ENCODE measurements at places on chromosomes 12 and 14. TPM values are rescaled to one million over a fixed set of nuclear protein-coding genes. Genes with fewer than 3 reads are reported as not detected.

GRCh38 chr14:90556012-90556477 lies 159.2 kb downstream of the CALM1 start:
- no peaks in the 10 kb centered on the region for H3K4me1 ChIP-seq
- DNase-seq: peak; percentile 26
- H3K27ac ChIP-seq: peak overlapping the region; percentile 75
- peak overlapping the region; percentile 15 for H3K4me3 ChIP-seq

GRCh38 chr12:76216585-76217472 lies 131.4 kb downstream of the BBS10 start:
- no peaks in the 10 kb centered on the region for H3K36me3 ChIP-seq
- H3K4me1 ChIP-seq: no peaks in the 10 kb centered on the region
- DNase-seq: no peak
- H3K4me3 ChIP-seq: no peak overlapping the region
- no peak overlapping the region for H3K27ac ChIP-seq
- H3K27me3 ChIP-seq: no peaks in the 10 kb centered on the region

DNA sequence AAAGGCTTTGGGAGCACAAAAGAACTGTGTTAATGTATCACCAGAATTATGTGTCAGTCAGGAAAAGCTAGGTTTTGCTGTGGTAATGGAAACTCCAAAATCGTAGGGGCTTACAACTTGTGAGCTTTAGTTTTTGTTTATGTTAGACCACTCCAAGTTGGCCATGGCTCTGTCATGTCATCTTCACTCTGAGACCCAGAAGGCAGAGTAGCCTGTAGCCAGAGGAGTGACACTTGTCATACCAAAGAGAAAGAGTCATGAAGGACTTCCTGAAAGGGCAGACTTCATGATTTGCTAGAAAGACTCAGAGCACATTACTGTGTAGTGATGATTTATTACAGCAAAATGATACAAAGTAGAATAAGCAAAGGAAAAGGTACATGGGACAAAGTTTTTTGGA lies 133.6 kb upstream of the SSTR1 start:
- no peak overlapping the region for H3K4me3 ChIP-seq
- H3K27ac ChIP-seq: no peak overlapping the region
- H3K4me1 ChIP-seq: no peaks in the 10 kb centered on the region
- no peak for DNase-seq

- DNase-seq: no peak
- H3K36me3 ChIP-seq: peaks cover 11% of the 10 kb centered on the region
- H3K4me1 ChIP-seq: peaks cover 3% of the 10 kb centered on the region
- no peaks in the 10 kb centered on the region for H3K27me3 ChIP-seq
- no peak overlapping the region for H3K27ac ChIP-seq
These were observed 36.3 kb downstream of the TTLL5 start for GRCh38 chr14:75697386-75697785.

- no peaks in the 10 kb centered on the region for H3K36me3 ChIP-seq
- no peak overlapping the region for H3K27ac ChIP-seq
- H3K4me1 ChIP-seq: no peaks in the 10 kb centered on the region
- no peaks in the 10 kb centered on the region for H3K27me3 ChIP-seq
- DNase-seq: no peak
These were observed 176.7 kb upstream of the SEL1L start for GRCh38 chr14:81710232-81710845.

GRCh38 chr12:110733900-110734299 lies 8.8 kb downstream of the PPP1CC start:
- peak overlapping the region; percentile 18 for H3K27ac ChIP-seq
- H3K36me3 ChIP-seq: no peaks in the 10 kb centered on the region
- no peak overlapping the region for H3K4me3 ChIP-seq

DNA sequence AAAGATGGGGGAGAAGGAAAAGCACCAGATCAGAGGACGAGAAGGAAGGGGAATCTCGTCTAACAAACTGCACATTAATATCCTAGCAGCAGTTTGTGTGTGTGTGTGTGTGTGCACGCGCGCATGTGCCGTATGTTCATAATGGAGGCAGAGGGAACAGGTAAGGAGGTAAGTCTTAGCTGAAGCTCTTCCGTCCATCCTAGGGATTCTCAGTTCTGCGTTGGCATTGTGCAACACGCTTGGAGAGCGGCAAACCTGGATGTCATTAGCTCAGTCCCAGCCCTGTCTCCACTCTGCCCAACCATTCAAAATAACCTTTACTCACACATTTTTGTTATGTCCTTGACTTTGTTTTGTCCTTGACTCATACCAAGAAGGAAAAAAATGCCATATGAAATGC lies 1.6 kb upstream of the C1R start:
- no peak overlapping the region for H3K27ac ChIP-seq
- DNase-seq: no peak
- H3K4me3 ChIP-seq: no peak overlapping the region
- no peaks in the 10 kb centered on the region for H3K27me3 ChIP-seq

DNA sequence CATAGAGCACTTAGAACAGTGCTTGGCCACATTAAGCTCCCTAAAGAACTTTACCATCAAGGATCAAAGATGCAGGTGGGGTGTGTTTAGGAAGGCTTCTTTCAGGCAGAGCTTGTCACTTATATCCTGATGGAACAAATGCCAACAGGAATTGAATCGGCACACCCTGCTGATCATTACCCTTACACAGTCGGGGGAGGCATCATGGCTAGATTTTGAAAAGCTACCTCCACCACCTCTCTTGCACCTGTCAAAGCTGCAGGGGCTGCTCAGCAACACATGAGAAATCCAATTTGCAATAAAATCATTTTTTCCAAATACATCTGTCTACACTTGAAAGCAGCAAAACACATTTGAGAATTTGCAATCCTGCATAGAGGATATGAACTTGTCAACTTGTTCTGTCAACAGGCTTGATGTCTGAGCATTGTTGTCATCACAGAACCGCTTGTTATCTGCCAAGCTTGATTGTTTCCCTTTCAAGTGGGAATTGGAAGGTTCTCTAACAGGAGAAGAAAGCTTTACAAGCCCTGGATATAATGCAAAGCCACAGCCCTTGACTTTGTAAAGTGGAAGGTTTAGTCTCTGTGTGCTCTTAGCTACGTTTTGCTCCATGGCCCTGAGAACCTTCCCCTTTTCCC lies 24.6 kb upstream of the TRIM9 start:
- H3K27ac ChIP-seq: no peak overlapping the region
- H3K27me3 ChIP-seq: no peaks in the 10 kb centered on the region
- H3K4me1 ChIP-seq: no peaks in the 10 kb centered on the region
- no peak overlapping the region for H3K4me3 ChIP-seq

GRCh38 chr12:86389949-86390348 lies 133.8 kb upstream of the MGAT4C start:
- no peak for DNase-seq
- no peak overlapping the region for H3K4me3 ChIP-seq
- H3K4me1 ChIP-seq: no peaks in the 10 kb centered on the region
- H3K36me3 ChIP-seq: no peaks in the 10 kb centered on the region
- no peak overlapping the region for H3K27ac ChIP-seq
- H3K27me3 ChIP-seq: no peaks in the 10 kb centered on the region

DNA sequence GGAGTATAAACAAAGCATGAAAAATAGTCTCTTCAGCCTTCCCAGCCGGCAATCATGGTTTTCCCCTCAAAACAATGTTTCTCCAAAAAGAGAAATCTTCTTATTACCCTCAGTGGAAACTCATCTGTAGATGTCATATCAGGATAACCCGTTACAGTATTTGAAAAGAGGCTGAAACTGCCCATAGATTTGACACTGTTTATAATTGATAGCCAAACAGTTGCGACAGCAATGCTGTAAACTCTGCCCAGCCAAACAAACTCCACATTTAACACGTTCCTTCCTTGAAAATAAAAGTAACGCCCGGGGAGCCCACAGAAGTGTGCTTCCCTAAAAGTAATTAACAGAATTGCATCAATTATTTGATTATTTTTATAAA lies 201.3 kb upstream of the FOXN3 start:
- peak overlapping the region; percentile 93 for H3K4me3 ChIP-seq
- H3K36me3 ChIP-seq: no peaks in the 10 kb centered on the region
- H3K27ac ChIP-seq: peak overlapping the region; percentile 88
- peaks cover 11% of the 10 kb centered on the region for H3K4me1 ChIP-seq
- H3K27me3 ChIP-seq: no peaks in the 10 kb centered on the region

DNA sequence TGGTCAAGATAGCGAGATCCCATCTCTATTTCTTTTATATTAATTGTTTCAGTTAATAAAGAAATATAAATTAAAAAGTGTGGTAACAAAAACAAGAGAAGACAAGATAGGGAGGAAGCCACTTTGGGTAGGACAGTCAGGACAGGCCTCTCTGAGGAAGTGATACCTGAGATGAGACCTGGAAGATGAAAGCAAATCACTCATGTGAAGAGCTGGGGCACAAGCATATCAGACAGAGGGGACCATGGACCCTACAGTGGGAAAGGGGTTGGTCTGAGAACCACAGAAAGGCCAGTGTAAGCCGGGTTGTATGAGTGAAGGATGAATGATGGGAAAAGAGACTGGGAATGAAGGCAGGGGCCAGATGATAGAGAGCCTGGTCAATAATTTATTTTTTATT lies 1.8 kb upstream of the MED6 start:
- H3K4me3 ChIP-seq: no peak overlapping the region
- no peak overlapping the region for H3K27ac ChIP-seq
- H3K36me3 ChIP-seq: no peaks in the 10 kb centered on the region
- DNase-seq: no peak
- peaks cover 18% of the 10 kb centered on the region for H3K4me1 ChIP-seq
- H3K27me3 ChIP-seq: peaks cover 16% of the 10 kb centered on the region

- peaks cover 13% of the 10 kb centered on the region for H3K4me1 ChIP-seq
- no peak for DNase-seq
- H3K27ac ChIP-seq: no peak overlapping the region
These were observed 110.6 kb downstream of the SYNE2 start for GRCh38 chr14:63963439-63963838.

GRCh38 chr14:32478050-32478449 lies 149.0 kb downstream of the AKAP6 start:
- no peaks in the 10 kb centered on the region for H3K36me3 ChIP-seq
- H3K27ac ChIP-seq: no peak overlapping the region
- H3K27me3 ChIP-seq: no peaks in the 10 kb centered on the region
- no peak for DNase-seq

The LAG3 gene
- total RNA-seq: not detected

The CBLN3 gene
- 0.79 TPM for total RNA-seq

The NGB gene
- 0.64 TPM for total RNA-seq

The STYK1 gene
- 41.6 TPM for total RNA-seq

Measured in transverse colon (tissue), 4 donors.